Tongue (tissue), 3 donors: ENCODE measurements at places on chromosomes 2 and 18.

- no peak for DNase-seq
These were observed 1544.4 kb downstream of the LRP1B start for GRCh38 chr2:140586379-140586778.

DNA sequence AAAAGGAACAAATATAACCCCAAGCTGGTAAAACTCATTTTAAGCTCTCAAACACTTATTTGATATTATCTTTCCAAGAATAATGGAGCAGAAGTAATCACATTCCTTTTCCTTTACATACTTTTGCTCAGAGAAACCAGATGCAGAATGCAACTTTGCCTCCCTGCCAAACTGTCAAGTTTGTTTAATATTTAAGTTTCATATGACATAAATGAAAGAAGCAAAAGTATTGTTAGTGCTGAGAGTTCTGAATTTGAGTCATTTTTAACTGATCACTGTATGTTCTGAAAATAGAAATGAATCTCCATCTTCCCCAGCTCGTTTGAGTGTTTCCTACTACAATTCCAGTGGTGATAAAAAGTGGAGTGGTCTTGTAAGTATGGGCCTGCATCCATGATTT, 423.4 kb downstream of the PID1 start:
- peak; percentile 73 for DNase-seq

- DNase-seq = peak; percentile 35
These were observed 140.4 kb downstream of the CTIF start for GRCh38 chr18:48679236-48679635.

DNA sequence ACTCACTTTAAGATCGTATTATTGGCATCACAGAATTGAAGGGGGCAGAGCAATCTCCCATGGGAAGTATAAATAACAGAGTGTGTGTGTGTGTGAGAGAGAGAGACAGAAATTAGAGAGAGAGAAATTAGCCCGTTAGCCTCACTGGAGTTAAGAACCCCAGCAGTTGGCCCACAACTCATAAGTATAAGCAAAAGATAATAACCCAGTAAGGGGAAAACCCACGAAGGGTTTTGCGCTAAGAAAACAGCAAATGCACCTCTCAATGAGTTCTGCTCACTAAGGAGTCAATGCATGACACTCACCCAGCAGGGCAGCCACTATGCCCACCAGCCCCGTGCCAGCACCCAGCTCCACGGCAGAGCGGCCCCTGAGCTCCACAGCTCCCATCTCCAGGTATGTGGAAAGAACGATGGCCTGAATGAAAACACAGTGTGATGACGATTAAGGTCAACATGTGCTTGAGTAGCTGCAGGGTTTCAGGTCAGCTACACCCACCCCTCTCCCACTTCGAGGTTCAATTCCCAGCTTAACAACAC, 3.6 kb downstream of the METTL21A start:
- no peak for DNase-seq

DNA sequence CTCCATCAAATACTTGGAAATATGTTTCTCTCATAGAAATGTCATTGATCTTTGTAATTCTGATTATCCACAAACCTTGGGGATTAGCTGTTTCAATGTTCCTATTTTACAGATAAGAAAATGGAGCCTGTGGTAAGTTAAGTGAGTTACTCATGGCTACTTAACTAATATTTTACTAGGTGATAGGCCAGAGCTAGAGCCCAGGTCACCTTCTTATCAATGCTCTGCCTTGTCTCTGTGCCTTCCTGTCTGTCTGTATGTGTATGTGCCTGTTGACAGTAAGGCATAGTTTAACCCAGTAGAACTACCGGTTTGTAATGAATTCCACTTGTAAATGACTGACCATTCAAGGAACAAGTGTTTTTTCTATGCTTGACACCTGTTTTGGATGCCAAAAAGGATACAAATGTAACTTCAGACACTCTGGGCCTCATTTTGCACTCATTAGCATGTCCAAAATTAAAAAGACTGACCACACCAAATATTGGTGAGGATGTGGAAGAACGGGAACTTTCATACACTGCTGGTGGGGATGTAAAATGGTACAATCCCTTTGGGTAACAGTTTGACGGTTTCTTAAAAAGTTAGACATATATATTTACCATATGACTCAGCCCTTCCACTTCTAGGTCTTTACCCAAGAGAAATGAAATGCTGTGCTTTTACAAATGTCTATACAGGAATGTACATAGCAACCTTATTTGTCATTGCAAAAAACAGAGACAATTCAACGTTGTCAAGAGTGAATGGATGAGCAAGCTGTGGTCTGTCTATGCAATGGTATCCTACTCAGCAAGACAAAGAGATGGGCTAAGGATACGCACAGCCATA, 19.6 kb upstream of the IL1A start:
- no peak for DNase-seq

DNA sequence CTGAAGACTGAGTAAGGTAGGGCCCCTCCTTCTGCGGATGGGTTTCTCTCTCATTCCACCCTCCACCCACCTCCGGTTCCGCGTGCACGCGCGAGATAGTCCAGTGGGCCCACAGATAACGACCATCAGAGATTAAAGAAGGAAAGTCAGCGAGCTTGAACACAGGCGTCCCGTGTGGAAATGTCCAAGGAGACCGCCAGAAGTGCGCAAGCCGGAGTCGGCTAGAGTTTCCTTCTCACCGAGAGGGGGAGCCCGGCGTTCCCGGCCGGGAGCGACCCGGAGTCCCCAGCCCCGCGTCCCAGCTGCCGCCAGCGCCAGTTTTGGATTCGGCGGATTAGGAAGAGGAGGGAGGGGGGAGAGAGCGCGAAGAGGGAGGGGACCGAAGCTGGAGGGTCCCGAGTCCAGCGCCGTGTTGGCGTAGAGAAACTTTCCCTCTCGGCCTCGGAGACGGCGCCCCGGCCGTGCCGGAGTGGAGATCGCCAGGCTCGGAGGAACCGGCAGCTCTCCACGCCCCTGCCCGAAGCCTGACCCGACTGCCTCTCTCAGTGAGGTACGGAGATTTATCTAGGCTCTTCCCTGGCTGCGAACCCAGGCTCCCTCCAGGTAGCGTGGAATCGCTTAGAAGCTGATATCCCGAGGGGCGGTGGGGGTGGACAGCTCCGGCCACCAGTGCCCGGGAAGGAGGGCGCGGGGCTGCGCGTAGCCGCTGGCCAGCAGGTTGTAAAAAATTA, at the start of gene GULP1:
TSS of gene GULP1 (plus strand) at position 258 of the 731 bp plus-strand sequence. CDS start 185,829 bp downstream, outside the sequence.
- peak; percentile 94 for DNase-seq

DNA sequence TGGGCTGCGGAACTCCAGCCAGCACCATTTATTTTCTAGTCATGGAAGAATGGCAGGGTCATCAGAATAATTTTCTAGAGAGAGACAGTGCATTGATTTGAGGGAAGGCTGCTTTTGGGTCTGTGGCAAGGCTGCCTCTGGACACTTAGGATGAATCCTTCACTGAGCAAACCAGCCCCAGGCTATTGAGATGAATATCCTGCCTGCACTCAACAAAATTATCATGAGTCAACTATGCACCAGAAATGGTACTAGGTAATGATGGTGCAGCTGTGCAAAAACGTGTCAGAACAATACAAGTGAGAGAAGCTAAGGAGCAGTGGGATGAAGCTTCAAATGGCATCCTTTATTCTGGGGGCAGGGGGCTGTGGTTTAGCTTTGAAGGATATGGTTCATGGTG, 115.8 kb downstream of the SPHKAP start:
- no peak for DNase-seq

GRCh38 chr18:11658989-11659388, 30.1 kb upstream of the GNAL start:
- no peak for DNase-seq

- no peak for DNase-seq
These were observed 56.8 kb downstream of the GTF3C3 start for GRCh38 chr2:196742685-196743084.

DNA sequence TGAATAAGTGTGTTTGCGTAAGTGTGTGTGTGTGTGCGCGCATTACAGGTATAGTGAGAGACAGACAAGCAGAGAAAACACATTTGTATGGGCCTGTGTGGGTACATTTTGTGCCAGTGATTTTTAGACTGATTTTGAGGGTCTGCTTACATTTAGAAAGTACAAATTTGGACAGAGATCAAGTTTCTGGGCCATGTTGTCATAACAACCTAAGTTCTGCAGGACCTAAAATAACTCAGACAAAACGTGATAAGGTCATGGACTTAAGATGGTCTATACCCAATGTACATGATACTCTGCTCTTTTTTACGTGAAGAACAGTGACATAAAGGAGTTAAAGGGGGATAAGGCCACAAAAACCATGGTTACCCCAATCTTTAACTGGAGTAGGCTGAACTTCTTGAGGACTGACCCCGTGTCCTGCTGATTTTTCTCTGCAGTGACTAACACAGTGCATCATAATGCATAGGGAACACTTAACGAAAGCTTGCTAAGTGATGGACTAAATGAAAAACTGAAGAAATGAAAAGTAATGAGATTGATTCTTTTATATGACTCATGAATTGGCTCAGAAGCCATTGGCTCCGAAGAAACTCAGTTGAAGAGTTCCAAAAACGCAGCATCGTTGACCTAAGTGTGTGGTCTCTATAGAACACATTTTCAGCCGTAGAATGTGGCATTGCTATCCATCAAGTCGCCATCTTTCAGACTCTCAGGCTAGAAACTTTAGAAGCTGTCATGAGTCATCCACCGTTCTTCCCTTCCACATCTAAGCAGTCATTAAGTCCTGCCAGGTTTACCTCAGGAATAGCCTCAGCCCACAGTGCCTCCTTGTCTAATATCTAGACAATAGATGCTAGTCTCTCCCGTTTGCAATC, 61.6 kb upstream of the NCOA1 start:
- DNase-seq = peak; percentile 66

DNA sequence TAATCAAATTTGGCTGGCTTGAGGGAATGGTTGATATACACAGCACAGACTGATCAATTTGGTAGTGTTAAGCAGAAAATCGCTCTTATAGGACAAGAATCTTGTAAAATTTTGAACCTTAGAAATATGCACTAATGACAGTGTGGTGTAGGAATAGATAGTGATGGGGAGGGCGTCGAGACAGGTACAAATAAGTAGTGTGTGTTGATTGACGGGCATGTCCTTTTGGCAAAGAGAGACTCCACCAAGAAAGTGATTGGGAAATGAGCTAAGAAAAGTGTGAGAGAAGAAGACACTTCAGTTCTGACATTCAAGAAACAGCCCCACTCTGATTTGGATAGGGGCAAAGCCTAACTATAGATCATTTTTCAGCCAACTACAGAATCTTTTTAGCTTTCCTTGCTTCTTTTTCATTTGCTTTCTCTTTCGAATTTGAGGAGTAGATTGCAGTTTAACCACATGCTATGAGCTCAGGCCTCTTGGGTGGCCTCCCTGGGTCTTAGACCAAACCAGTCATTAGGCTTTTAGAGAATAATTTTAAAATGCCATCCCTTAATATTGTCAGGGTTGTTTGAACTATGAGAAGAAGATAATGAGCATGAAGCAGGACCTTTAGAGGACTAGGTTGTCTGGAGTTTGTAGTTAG, 127.1 kb downstream of the CERS6 start:
- DNase-seq = no peak

DNA sequence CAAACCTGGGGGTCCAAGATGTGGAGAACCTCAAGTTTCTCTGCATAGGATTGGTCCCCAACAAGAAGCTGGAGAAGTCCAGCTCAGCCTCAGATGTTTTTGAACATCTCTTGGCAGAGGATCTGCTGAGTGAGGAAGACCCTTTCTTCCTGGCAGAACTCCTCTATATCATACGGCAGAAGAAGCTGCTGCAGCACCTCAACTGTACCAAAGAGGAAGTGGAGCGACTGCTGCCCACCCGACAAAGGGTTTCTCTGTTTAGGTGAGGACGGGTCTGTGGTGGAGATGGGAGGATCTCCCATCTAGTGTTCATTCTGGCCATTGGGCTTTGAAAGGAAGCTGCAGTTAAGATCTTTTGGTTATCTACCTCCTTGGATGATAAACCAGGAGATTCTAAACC, 2.9 kb downstream of the CASP10 start:
- no peak for DNase-seq

GRCh38 chr2:12177455-12178288, 431.2 kb downstream of the LPIN1 start:
- DNase-seq = peak; percentile 95

DNA sequence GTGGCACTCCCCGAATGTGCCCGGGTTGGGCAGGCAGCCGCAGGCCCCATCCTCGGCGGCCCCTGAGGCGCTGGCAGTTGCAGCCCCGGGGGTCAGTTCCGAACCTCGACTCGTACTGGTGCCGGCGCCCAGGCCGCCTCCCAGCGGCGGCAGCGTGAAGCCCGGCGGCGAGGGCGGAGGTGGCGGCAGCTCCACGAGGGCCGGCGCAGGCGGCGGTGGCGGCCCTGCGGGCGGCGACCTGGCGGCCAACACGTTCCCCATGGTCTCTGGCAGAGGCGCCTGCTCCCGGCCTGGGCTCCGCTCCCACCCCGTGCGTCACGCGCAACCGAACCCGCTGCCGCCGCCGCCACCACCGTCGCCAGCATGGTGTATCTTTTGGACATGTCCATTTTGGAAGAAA, 196.3 kb downstream of the CCDC74A start:
- peak; percentile 6 for DNase-seq

GRCh38 chr2:178388287-178388686, 62.7 kb downstream of the PRKRA start:
- no peak for DNase-seq

DNA sequence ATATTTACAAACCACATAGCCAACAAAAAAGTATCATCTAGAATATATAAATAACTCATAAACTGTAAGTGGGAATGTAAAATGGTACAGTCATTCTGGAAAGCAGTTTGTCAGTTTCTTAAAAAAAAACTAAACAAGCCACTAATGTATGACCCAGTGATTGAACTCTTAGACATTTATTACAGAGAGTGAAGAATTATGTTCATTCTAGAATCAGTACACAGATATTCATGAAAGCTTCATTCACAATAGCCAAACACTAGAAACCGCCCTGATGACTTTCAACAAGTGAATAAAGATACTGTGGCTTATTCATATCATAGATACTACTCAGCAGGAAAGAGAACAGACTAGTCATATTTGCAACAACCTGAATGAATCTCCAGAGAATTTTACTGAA, 1541.5 kb downstream of the LRP1B start:
- no peak for DNase-seq

DNA sequence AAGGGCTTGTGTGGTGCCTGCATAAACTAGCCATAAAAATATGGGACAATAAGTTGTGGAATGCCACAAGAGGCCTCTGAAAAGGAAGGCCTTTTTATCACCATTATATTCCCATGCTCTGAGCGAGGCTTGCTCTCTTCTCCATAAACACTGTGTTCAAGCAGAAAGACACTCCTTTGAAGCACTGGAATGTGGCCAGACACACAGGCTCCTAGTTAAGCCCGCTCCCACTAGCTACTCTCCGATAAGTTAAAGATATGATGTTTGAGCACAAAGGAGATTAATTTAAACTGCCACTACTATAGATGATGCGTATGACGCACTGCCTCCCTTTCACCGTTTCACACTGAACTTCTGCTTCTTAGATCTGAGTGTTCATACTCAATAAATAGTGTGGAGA, 188.7 kb upstream of the TWIST2 start:
- no peak for DNase-seq

- DNase-seq = no peak
These were observed 58.0 kb upstream of the TMEM178A start for GRCh38 chr2:39607538-39608262.

- peak; percentile 50 for DNase-seq
These were observed 117.0 kb downstream of the LAMA1 start for GRCh38 chr18:7000484-7001096.
